ENCODE measurements at places on chromosomes 11 and 22.

DNA sequence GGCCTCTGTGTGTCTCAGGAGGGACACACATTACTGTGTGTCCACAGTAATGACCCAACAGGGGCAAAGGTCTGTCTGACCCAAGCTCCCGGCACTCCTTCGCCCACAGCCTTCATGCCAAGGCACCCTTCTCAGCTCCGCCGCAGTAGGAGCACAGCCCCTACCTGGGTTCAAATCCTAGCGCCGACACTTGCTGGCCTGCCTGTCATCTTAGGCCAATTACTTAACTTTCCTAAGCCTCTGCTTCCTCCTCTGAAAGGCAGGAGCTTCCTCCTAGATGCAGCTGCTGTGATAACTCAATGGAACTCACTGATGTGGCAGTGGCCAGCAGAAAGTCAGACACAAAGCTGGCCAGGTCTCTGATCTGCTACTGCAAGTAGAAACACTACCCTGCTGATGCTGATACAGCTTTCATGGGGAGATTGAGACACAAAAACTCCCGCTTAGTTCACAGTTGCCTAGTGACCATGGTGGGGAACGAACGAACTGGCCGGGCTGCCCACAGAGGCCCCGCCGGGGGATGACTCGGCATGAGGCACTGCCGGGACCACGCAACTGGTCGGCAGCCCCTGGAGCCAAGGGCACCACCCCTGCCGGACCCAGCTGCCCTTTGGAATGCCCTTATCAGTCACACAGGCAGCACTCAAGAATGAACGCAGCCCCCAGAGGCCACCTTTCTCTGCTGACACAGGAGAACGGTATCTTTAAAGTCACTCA lies 8.1 kb downstream of the EHD1 start:
- DNase-seq, result no peak

DNA sequence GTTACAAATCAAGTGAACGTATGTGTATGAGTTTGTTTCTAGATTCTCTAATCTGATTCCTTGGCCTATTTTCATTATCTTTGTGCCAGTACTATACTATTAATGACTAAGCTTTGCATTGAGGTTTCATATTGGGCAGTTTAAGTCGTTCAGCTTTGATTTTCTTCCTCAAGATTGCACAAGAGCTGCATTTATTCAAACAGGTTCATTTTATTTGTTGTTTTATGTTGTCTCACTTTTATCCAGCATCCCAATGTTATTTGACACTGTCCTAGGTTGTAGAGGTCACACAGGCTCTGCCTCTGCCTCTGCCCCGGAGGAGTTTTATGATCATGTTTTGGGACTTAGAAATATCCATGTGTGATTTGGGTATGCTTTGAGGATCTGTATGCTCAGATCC lies 79.8 kb downstream of the TEAD1 start:
- no peak for DNase-seq

- DNase-seq, result no peak
Observed at GRCh38 chr11:69493931-69494821, 12.7 kb downstream of the LINC01488 start.

DNA sequence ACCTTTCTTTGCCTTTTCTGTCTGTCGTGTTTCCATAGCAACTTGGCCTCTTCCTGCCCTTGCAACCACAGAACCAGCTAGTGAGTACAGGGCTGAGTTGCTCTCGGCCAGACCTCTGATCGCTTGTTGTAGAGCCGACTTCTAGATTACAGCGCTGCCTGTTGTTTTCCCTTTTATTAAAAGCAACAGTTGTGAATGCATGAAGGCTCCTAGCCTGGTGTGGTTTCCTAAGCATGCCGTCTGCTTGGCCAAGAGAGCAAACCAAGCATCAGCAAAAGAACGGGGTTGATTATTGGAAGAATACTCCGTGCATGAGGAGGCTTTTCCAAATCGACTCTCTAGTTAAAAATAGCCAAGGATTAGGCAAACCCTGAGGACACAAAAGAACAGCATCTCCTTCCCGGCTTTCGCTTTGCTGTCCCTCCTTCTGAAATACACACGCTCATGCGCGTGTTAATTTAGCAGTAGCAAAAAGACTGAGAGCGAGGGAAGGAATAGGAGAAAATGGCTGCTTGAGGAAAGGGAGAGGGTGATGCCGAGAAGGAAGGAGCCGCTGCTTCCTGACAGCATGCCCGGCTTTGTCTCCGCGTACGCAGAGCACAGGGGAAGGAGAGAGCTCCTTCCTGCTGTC lies 71.5 kb upstream of the TTC12 start:
- no peak for DNase-seq

DNA sequence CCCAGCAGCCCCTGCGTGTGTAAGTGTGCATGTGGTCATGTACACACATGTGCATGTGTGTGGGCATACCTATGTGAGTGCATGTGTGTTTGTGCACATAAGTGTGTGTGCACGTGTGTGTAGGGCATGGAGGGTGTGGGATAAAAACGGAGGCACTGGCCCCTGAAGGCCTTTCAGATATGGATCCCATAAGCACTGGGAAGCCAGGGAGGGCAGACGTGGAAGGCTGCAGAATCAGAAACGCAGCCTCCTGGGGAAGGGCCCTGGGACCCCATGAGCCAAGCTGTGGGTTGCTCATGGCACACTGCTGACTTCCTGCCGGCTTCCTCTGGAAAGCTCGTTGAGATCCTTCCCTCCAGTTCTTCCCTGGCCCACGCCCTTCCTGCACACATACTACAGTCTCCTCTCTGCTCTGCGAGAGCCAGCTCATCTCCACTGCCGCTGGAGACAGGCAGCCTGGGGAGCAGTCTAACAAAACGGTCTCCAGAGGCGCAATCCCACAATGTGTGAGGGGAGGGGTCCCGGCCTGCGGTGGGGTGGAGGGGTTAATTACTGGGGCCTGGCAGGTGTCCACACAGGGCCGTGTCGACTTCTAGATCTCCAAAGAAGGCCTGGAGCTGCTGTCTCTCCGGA lies 435.2 kb upstream of the B3GAT1 start:
- DNase-seq, result no peak

- no peak for DNase-seq
Observed at GRCh38 chr11:118417801-118418200, 16.4 kb downstream of the ATP5MG start.

- DNase-seq, result no peak
Observed at GRCh38 chr11:41988951-41989572, 529.6 kb upstream of the LRRC4C start.

DNA sequence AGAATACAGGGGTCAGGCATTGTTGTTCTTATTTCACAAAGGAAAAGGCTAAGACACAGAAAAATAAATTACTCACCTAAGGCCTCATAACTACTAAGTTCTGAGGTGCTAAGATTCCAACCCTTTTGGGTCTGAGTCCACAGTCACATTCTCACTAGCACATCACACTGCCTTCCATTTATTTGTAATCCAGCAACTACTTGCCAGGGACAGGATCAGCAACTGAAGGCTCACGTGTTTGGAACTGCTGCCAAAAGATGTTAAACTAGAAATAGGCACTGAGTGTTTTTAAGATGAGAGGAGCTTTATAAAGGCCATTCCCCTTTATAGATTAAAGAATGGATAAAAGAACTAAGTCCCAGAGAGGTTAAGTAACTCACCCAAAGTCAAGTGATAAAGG lies 58.0 kb downstream of the CADM1 start:
- no peak for DNase-seq

- DNase-seq, result no peak
Observed at GRCh38 chr22:26956371-26956770, 299.0 kb downstream of the MIAT start.

GRCh38 chr11:7927635-7928034 lies 3.4 kb downstream of the OR10A6 start:
- no peak for DNase-seq

DNA sequence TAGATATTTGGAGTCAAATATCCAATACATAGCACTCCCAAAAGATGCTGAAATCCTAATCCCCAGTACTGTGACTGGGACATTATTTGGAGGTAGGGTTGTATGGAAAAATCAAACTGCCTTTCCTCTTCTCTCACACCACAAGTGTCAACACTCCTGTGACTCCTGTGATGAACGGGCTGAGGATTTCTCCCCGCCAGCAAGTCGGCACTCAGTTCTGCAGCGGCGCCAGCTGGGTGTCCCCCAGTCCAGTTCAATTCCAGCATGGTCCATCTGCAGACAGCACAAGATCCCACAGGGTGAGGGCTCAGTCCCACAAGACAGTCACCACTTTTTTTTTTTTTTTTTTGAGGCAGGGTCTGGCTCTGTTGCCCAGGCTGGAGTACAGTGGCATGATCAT lies 4.3 kb upstream of the PARVB start:
- no peak for DNase-seq

GRCh38 chr11:33040033-33040861 lies 875 bp downstream of the TCP11L1 start:
- DNase-seq, result no peak

DNA sequence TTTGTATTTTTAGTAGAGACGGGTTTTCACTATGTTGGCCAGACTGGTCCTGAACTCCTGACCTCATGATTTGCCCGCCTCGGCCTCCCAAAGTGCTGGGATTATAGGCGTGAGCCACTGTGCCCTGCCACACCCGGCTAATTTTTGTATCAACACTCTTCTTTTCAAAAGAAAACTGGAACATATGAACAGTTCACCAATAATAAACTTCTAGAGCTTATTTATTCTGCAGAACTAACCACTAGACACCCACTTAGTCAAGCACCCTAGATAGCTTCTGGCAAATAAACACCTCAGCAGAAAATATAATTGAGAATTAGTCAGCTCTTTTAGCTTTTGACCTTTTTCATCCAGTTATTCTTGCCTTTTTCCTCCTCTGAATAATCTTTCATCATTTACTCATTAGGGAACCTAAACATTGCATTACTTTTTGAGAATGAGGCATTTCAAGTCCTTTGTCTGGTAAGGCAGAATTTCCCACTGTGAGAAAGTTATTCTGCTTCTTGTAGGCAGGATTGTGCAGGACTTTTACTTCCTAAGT lies 27.3 kb upstream of the TMEM41B start:
- DNase-seq, result no peak

DNA sequence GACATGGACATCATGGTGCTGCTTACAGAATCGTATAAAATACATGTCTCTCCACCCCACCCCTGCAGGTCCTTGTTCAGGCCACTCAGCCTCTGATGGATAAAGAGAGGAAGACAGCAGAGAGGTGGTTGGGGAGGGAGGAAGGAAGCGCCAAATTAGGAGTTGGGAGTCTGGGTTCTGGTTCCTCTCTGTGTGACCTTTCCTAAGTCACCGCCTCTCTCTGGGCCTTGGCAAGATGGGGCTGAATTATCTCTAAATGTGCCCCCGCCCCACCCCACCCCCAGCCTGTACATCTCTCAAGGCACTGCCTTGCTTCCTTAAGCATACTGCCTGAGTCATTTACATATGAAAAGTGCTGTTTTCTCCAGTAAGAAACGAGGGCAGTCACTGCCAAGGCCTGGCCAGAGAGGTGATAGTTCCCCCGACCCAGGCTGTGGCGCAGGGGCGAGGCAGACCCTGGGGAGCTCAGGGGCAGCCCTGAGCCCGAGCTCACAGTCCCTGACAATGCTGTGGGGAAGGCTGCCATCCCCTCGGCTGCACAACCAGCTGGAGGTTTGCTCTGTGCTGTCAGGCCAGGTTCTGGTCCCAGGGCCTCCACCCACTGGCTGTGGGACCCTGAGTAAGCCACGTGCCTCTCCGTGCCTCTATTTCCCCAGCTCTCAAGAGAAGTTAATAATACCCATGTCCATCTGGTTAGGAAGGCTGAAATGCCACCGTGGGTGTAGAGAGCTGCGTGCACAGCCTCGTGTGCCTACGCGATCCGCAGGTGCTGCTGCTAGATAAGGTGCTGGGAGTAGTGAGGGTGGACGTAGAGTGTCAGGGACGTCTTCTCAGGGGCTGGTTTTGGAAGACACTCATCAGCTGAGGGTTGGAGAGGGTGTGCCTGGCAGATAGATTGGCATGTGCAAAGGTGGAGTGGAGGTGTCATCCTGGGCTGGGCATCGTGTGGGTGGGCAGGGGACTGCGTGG lies 55.3 kb downstream of the CACNA1I start:
- DNase-seq, result no peak

DNA sequence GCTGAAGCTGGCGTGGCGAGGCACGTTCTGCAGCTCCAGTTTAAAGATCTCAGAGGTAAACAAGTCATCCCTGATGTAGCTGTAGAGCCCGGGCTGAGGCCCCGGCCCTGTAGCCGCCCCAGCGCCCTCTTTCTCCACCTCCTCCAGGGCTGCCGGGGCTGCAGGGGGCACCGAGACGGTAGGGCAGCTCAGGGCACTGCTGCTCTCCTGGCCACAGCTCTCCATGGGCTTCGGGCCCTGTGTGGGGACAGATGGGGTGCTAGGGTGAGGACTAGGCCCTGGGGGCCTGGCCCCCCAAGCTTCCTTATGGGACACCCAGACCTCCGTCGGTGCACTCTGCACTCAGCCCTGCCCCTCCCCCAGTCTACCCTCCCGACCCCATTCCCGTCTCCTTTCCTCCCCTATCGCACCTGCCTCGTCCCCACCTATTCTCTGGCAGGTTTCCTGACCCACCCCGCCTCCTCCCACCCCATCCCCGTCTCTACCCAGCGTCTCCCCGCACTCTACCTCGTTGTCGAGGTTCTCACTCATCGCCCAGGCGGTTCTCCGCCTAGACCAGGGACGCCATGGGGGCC lies 559 bp downstream of the RANBP1 start:
- DNase-seq, result no peak

GRCh38 chr11:95306801-95307200 lies 75.8 kb upstream of the SESN3 start:
- DNase-seq, result no peak

GRCh38 chr22:49446145-49446758 lies 381.4 kb downstream of the BRD1 start:
- DNase-seq, result no peak

DNA sequence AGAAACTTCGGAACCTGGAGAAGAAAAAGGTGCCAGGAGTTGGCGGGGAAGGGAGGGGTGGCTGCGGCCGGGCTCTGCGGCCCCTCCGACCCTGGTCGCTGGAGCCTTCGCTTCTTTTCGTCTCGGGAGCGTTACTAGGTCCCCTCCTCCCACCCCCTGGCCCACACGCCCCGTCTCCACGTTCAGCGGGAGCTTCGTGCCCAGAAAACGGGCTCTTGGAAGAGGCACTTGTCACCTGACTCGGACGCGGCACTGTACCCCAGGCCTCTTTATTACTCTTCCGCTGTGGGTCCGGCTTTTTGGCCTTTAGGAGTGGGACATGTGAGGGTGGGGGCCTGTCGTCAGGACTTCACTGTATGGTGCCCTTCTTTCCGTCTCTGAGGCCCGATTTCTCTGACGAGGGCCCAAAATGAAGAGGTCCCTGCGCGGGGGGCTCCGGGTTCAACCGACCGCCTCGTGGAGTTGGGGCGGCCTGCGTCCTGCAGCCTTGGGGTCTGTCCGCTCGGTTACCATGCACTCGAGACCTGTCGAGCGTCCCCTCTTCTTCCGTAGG lies 1.2 kb downstream of the CAPRIN1 start:
- DNase-seq, result no peak

DNA sequence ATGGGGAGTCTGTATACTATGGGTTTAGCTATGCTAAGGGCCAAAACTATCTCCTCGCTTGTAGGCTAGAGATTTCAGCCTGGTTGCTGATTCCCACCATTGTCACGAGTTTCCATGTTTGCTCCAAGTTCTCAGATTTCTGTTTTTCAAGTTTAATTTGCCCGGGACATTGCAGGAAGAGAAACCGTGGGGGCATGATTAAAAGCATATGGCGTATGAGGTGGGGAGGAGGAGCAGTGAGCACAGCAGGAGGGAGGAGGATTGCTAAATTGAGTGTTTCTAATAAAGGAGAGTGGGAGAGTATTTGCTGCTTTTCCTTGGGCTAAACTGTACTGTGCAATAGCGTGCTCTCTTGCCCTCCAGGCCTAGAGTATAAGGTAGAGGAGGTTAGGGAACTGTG lies 558.4 kb downstream of the METTL15 start:
- no peak for DNase-seq

Data from SIG-M5 (cell line).